ENCODE measurements at places on chromosomes 4 and X.

GRCh38 chrX:65667157-65667502 is 324 bp upstream of the MSN start:
- no peak for DNase-seq

DNA sequence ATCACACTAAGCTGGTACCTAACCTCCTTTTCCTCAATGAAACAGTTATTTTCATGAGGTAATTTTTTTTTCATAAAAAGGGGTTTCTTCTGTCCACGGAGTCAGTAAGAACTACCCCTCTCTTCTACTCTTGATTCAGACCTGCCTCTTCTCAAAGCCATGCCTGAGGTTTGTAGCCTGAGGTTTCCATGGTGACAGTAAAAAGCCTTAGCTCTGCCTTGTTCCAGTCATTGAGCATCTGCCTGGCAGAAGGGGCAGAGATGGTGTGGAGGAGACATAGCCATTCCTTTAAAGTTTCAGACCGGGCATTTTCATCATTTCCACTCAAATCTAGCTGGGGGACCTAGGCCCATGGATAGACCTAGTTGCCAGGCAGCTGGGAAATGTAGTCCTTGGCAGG is 135.5 kb downstream of the REPS2 start:
- no peak for DNase-seq

DNA sequence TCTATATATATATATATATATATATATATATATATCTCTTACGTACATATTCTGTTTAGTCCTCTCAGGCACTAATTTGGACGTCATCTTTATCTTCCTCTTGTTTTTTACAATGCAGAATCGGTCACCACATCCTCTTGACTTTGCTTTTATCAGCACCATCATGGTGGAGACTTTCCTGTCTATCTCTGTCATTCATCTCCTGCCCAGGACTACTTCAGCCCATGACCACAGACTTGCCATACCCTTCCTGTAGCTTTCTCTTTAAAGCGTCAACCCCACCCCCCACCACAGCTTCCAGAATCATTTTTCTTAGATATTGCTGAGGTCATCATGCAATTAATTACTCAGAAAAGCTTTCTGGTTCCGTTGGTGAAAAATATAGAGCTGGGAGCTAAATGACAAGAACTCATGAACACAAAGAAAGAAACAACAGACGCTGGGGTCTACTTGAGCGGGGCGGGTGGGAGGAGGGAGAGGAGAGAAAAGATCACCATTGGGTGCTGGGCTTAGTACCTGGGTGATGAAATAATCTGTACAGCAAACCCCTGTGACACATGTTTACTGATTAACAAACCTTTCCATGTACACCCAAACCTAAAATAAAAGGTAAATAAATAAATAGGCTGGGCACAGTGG is 30.5 kb upstream of the PRKX start:
- no peak for DNase-seq

DNA sequence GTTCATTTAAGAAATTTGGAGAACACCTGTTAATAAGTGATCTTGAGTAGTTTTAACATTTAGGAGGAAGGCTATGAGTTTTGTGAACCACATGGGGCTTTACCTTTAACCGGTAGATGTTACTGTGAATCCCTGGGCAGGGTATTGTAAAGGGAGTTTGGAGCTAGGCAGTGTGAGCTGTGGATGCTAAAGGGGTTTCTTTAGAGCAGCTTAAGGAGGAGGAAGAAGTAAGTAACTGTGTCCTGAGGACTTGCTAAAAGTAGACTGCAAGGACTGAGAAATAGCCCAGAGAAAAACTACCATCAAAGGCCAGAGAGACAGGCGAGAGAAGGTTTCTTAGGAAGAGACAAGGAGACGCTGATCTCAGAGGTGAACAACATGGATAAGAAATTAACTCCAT is 5.6 kb downstream of the RHOH start:
- DNase-seq, result no peak
